ENCODE measurements at places on chromosomes 12 and 14.

DNA sequence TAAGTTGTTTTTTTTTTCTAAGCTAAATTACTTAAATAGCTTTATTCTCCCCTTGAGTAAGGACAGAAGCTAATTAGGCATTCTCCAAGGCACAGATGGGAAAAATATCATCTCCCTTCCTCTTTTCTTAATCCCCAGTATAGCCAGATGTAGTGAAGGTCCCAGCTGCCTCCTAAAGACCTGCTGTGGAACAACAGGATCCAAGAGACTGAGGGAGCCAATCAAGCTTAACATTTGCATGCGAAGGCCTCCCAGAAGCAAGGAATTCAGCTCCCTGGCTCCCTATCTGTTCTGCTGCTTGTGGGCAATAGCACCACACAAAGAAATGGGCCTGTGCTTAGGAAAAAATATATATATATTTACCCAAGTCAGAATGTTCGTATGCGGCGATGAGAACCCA is 255.2 kb downstream of the SYT1 start:
- no peak for DNase-seq

- DNase-seq = no peak
Observed at GRCh38 chr12:122981036-122981471, 573 bp downstream of the ARL6IP4 start.

DNA sequence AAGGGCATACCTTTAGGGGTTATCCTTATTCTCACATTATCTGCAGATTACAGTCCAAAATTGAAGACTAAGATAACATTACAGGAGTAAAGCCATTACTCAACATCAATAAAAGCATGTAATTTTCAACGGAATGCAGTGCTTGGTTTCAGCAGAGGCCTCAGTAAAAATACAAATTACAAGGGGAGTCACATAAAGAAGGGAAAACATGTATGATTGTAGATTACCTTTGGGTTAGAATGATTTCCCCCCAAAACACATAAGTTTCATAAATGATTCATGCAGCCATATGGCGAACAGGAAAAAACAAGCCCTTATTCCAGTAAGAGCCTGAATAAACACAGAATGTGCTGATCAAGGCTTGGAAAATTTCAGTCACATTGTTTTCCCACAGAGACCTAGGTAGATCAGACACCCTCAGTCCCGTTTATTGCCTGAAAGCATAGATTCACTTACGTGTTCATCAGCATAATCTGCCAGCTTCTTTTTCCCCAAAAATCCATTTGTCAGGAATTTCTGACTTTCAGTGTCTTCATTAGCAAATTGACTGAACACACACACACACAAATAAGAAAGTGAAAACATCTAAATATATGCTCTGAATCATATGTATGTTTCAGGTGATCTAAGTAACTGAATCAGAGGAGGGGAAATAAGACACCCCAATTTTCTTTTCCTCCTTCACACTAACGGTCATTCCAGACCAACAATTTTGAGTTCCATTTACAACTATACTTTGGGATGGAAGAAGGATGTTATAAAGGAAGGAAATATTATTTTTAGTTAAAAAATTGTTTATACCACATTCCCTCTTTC is 37.5 kb downstream of the SLC38A4 start:
- DNase-seq = no peak

DNA sequence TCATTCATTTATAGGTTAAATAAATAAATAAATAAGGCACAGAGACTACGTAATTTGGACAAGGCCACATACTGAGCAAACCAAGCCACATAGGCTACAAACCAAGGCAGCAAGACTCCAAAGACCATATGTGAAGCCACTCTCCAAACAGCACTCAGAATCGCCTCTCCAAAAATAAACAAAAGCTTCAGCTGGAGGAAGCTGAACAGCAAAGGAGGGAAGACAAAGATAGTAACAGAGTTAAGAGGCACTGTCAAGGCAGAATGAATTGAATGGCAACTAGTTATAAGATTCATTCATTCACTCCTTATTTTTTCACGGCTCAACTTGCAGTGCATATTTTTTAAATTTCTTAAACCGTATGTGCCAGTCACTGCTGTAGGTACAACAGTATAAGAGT is 200.5 kb upstream of the GRIP1 start:
- DNase-seq = no peak

- DNase-seq = no peak
Observed at GRCh38 chr12:49961993-49962764, 507 bp downstream of the AQP5 start.

- no peak for DNase-seq
Observed at GRCh38 chr14:34085695-34086094, 134.8 kb upstream of the EGLN3 start.

DNA sequence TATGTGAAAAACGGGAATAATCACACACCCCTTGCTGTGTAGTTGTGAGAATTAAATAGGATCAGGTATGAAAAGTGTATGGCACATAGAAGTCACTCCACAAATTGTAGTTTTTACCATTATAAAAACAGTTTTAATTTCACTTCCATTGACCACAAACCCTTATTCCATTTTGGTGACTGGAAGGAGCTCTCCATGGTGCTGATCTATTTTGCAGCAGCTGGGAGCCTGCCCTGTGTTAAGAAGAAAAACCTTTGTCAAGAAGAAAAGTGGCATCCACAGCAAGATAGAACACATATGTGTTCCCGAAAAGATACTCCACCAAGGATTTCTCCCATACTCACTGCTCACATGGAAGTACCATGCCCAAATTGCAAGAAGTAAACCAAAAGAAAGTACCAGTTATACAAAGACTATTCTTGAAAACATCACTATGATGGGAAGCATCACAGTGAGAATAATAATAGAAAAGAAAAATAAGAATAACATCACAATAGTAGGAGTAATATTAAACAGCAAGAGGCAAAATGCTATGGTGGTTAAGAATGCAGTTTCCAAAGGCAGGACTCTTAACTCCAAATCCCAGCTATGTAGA is 58.7 kb downstream of the TUNAR start:
- DNase-seq = no peak

DNA sequence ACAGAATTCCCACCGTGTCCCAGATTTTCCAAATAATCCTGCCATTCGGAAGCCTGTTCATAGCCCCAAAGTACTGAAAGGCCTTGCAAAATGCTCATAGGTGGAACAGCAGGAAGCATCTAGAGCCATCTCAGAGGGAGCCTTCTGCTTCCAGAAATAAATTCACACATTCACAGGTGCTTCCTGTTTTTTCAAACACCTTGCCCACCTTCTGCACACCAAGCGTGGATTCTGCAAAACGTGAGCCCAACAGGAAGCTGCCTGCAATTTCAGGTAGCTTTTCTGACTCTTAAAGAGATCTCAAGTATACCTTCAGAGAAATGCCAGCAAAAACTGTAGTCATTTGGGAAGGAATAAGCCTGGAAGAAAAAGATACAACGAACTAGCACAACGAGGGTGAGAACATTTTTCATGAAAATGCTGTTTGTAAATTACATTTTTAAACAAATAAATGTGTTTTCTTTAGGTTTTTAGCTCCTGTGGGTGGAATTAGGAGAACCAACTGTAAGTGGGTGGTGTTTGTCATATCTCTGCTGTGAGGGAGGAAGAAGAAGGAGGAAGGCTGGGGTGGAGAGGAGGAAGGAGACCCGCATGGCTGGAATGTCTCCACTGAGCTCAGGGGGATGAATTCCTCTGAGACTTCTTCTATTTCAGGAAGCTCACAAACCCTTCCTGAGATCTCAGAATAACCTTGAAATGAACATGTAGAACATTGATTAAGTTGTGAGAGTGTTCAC is at the start of gene IFNG-AS1:
Gene IFNG-AS1 (plus strand): TSS at position 264 of the 737 bp plus-strand sequence.
- no peak for DNase-seq

GRCh38 chr12:62436164-62436503 is 30.5 kb upstream of the MON2 start:
- no peak for DNase-seq

- no peak for DNase-seq
Observed at GRCh38 chr12:110928700-110929099, 8.3 kb upstream of the MYL2 start.

GRCh38 chr14:20215196-20215595 is 8.3 kb upstream of the OR11H6 start:
- DNase-seq = no peak

GRCh38 chr14:104559804-104560585 is 19.6 kb upstream of the C14orf180 start:
- no peak for DNase-seq

DNA sequence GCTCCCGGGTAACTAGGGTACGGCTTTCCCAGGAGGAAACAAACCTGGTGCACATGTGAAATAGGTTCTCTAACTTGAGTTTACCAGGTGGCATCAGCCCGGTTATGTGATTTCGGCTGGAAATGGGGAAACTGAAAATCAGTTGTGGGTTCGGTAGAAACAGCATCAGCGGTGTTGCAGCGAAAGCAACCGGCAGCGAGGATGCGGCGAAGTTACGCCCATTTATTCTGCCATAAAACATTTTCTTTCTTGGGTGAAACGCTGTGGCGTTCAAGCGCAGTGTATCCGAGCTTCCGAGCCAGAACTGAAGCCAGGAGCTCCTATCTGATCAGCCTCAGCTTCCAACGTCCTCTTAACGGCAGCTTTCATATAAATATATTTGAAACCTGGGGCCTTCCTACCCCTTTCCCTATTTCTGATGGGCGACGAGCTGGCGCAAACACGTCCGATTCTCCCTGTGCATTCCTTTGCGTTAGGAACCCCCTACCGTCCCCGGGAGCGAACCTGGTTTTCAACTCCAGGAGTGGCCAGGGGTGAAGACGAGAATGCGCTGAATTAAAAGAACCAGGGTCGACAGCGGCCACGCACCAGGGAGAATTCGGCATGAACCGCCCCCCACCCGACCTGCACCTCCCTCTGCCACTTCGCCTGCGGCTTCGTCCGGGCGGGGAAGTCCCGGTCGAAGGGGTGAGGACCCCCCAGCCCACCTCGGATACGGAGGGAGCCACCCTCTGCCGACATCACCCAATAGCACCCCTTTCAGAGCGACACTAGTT is 1.6 kb downstream of the DPF3 start:
- no peak for DNase-seq

- no peak for DNase-seq
Observed at GRCh38 chr12:50747817-50748216, 16.1 kb upstream of the ATF1 start.

GRCh38 chr12:8064131-8064530 is 2.0 kb downstream of the C3AR1 start:
- DNase-seq = no peak

DNA sequence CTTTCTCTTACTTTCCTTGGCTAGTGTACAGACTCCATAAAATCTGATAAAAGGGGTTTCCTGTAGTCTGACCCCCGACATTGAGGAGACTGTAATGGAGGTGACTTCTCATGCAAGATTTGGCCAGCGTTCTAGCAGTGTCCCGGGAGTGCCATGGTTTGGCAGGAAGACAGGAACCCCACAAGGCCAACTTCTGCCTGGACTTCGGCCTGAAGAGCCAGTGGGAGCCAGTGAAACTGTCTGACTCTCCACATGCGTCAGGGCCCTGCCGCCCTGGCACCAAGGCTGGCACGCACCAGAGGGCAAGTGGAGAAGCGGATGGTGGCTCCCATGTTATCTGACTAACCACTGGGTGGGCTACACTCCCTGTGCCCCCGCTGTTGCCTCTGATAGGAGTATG is 70.5 kb downstream of the TMEM260 start:
- DNase-seq = no peak

DNA sequence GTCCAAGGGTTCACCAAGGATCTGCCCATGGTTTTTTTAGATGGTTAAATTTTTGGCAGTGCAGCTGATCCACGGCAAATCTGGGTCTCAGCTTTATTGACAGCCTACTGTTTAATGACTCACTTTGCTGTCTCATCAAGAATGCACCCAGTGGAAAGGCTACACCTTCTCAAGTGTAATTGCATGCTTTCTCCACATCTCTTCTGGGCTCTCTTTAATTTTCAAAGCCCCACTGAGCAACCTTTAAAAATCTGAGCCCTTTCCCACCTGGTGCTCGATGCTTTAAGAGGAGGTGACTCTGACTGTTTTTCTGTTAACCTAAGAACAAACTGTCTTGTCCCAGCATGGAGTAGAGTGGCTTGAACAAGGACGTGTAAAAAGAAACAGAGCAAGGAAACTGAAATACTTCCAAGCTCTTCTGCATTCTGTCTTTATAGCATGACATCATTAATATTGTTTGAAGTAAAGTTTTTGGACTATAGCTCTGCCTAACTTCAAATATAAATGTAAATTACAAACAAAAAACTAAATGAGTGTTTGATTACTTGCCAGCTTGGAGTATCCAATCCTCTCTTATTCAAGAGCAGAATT is 214.2 kb upstream of the KRR1 start:
- no peak for DNase-seq

DNA sequence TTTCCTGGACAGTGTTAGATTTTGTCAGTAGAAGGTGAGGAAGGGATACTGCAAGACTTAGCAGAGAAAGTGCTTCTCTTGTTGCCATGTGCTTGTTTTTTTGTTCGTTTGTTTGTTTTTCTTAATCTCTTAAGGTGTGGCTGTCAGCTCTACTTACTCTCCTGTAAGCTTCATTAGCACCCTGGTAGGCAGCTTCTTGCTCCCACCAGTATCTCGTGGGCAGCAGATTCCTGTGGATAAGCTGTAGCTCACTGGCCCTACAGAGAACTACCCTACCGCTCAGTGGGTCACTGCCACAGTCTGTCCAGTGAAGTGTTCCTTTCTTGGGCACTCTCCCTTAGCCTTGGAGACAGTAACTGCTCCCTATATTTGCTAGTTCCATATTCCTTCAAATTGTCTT is 30.1 kb downstream of the VRK1 start:
- DNase-seq = no peak

Measured in stimulated activated CD4-positive, alpha-beta T cell treated with anti-CD3 and anti-CD28 coated beads, Interleukin-15, amount 100 ng/mL, for 1 hour (primary cell).